Activated CD4-positive, alpha-beta T cell treated with anti-CD3 and anti-CD28 coated beads for 24 hours (primary cell): ENCODE measurements at places on chromosomes 1 and 21.

DNA sequence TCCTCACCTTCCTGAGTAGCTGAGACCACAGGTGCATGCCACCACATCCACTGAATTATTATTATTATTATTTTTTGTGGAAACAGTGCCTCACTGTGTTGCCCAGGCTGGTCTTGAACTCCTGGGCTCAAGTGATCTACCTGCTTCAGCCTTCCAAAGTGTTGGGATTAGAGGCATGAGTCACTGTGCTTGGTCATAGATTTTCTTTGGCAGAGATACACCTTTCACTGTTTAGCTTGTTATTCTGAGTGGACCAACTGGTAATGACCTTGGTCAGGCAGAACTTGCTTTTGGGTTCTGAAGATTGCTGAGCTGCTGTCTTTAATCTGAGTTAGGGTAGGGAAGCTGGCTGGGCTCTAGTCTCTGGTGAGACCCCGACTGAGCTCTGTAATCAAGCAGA, 66.8 kb downstream of the DNAH14 start:
- no peak for DNase-seq

DNA sequence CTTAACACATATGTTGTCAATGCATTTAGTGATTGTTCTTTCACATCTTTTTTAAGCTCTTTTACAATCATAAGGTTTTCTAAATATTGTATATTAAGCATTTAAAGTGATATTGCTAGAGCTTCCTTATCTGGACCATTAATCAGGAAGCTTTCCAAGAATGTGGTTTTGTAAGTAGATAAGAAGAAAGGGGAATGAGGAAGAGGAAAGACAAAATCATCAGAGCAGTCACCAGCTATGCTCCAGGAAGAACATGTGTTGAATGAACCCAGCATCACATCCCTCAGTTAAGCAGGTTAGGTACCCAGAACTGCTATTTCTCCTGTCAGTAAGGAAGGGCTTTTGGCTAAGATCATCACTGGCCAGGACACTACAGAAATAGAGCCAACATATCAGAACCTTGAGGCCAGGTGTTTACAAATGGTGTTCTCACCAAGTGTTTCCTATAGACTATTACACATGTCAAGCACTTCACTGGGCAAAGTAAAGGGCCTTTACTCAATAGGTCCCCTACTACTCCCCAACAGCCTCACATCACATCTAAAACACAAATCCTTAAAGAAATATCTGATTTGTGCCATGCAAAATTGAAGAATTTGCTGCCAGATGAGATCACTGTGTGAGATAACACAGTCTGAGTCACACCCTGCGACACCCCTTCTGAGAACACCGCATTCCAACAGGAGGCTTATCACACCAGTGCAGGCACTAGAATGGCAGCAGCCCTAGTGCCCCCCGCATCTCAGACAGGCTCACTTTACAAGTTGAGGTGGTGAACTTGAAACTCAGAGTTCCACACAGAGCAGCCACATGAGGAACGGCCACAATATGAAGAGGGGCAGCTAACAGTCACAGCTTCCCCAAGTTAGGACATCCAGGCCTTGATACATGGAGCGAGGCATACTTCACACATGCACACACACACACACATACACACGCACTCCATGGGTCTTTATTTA, 1.8 kb upstream of the SPRR2A start:
- no peak for DNase-seq

DNA sequence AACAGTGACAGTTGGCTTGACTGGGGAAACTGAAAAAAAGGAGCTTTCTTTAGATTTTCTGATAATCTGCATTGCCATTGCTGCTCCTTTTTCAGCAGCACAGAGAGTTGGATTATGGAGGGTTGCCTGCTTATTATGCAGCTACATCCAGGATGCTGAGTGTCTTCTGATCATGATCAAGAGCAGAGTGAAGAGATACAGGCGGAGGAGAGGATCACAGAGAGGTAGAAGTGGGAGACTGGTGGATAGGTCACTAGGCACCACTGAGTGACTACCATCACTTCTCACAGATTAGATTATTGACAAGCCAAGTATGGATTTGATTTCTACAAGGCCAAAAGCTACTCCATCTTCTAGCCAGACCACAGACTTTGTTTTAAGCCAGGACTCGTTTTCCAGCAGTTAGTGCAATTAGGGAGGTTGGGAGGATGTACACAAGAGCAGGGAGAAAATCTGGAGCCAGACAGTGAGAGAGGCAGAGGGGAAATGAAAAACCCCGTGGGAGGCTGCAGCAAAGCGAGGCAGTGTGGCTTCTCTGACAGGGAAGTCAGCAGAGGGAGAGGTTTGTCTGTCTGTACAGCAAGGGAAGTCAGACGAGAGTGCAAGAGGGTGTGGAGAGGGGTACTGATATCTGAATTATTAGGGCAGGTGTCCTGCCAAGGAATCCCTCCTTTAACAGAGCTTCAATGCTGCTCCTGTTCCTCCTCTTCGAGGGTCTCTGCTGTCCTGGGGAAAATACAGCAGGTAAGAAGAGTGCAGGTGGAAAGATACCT, at the start of gene CD1E:
CD1E (plus strand) TSS at position 592 of the 773 bp plus-strand sequence; CDS start at position 687, 95 bp downstream.
- no peak for DNase-seq

DNA sequence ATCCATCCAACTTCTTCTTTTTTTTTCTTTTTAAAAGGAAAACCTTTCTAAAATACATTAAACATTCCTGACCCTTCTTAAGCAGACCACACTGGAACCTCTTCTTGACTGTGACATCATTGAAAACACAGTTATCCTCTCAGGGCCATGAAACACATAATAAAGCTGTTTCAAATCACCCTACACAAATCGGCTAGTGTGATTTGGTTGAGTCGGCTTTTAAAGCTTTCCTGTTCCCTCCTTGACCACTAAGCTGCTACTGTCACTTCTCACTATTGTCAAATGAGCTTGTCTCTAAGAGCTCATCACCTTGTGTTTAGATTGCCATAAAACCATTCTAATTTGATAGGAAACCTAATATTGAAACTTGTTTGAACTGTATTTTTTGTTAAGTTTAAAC, 5.9 kb downstream of the USP24 start:
- no peak for DNase-seq

- no peak for DNase-seq
These were observed 180.4 kb downstream of the NTMT2 start for GRCh38 chr1:170326186-170326585.
